ENCODE measurements at places on chromosomes 11 and 22.

GRCh38 chr22:19888131-19888746 is 33.6 kb upstream of the GNB1L start:
- DNase-seq = no peak

GRCh38 chr22:30310881-30311771 is 15.6 kb downstream of the TBC1D10A start:
- no peak for DNase-seq

DNA sequence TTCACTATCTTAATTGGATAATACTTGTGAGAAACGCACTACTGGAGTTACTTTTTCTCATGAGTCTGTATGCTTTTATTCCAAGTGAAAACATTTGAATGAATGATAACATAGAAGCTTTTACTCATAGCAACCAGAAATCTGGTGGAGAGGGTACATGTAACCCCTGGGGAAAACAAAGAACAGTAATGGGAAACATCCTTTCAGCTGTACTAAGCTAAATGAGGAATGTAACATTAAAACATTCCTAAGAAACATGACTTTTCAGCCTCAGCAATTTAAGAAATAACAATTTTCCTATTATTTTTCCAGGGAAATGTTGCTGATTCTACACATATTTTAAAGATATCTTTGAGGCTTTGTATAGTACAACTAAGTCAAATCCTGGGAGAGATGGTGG is 97.2 kb upstream of the CEP126 start:
- no peak for DNase-seq

GRCh38 chr11:118608360-118609227 is 1.2 kb downstream of the PHLDB1 start:
- peak; percentile 54 for DNase-seq

- DNase-seq = no peak
Measured at GRCh38 chr11:14644226-14645014, 816 bp downstream of the PDE3B start.

DNA sequence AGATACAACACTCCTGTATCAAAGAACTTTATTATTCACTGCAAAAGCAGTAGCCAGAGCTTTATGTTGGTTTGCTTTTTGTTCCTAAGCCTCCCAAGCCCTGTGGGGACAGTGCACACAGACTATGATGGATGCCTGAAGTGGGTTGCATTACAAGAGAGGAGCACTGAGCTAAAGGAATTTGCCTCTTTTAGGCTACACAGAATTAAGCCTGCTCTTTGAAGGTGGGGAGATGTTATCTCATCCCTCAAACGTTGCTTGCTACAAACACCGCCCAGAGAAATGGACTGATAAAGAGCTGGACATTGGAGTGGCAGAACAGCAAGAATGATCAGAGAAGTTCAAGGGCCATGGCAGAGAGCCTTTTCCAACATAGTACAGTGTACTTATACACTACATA is 2.5 kb upstream of the POGLUT3 start:
- DNase-seq = no peak

All from stimulated activated CD8-positive, alpha-beta memory T cell treated with anti-CD3 and anti-CD28 coated beads, Interleukin-2, amount 100 ng/mL, for 48 hours (primary cell).